ENCODE measurements at places on chromosomes 12 and 14.

DNA sequence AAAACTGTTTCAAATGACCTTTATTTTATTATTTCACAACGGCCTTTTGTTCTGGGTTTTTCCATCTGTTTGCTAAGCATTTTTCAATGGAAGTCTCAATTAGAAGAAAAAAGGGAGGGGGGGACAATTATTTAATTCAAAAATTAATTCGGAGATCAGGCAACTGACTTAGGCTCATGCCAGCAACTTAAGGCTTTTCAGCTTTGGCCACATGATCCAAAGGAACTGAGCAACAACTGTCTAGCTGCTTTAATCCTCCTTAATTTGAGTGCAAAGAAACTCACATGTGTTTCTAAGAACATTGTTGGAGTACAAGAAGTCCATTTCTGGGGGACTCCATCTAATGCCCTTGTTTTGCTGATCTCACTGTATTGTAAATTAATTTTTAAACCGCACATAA lies 188.0 kb downstream of the EXOC5 start:
- no peaks in the 10 kb centered on the region for H3K4me1 ChIP-seq
- no peak overlapping the region for H3K27ac ChIP-seq
- DNase-seq = no peak

DNA sequence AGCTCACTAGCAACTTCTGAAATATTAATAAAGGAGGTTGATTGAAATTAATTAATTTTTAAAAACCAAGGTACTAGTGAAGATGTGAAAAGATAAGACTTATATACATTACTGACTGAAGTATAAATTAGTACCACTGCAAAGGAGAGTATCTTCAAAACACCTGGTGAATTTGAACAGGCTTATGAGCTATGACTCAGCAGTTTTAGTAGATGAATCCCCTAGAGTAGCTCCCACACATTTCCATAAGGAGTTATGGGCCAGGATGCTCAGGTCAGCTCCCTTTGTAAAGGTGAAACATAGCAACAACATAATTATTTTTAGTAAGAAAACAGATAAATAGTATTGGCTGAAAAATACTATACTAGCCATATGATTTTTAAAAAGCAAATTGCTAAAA lies 218.6 kb downstream of the SYT1 start:
- no peaks in the 10 kb centered on the region for H3K27me3 ChIP-seq
- H3K27ac ChIP-seq = no peak overlapping the region
- H3K4me3 ChIP-seq = no peak overlapping the region
- no peaks in the 10 kb centered on the region for H3K4me1 ChIP-seq
- DNase-seq = no peak

- H3K27ac ChIP-seq = peak overlapping the region; percentile 55
- peaks cover 17% of the 10 kb centered on the region for H3K4me1 ChIP-seq
- H3K4me3 ChIP-seq = no peak overlapping the region
- H3K27me3 ChIP-seq = no peaks in the 10 kb centered on the region
Observed at GRCh38 chr12:28552251-28552970, 362.2 kb downstream of the CCDC91 start.

- H3K27ac ChIP-seq = peak overlapping the region; percentile 99
- H3K4me3 ChIP-seq = peak overlapping the region; percentile 82
- peaks cover 79% of the 10 kb centered on the region for H3K4me1 ChIP-seq
- DNase-seq = no peak
- no peaks in the 10 kb centered on the region for H3K27me3 ChIP-seq
Observed at GRCh38 chr14:22569106-22569736, 19.8 kb downstream of the DAD1 start.
